SK-N-SH treated with all-trans-retinoic acid at 6 μM for 48 hours (cell line): ENCODE measurements at places on chromosomes 16 and 17.

- no peak for ATAC-seq
These were observed 40.6 kb upstream of the AQP8 start for GRCh38 chr16:25176136-25176535.

- no peak for ATAC-seq
These were observed 226.6 kb downstream of the SPECC1 start for GRCh38 chr17:20235747-20236146.

DNA sequence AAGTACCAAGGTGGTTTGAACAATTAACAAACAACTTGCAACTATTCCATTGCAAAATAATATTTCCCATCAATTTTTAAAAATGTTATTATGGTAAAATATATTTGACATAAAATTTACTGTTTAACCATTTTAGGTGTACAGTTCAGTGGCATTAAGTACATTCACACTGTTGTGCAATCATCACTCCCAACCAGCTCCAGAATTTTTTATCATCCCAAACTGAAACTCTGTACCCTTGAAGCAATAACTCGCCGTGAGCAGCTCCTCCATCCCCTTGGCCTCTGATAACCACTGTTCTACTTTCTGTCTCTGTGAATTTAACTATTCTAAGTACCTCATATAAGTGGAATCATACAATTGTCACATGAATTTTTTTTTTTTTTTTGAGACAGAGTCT, 33.6 kb upstream of the ATF7IP2 start:
- ATAC-seq = no peak

- no peak for ATAC-seq
These were observed 175.2 kb upstream of the SALL1 start for GRCh38 chr16:51326131-51326856.

- no peak for ATAC-seq
These were observed 10.2 kb upstream of the MRC2 start for GRCh38 chr17:62616993-62617893.

- no peak for ATAC-seq
These were observed 173.2 kb upstream of the MYOCD start for GRCh38 chr17:12492450-12492849.

GRCh38 chr16:87806641-87807546, 41.1 kb upstream of the KLHDC4 start:
- peak; percentile 91 for ATAC-seq

DNA sequence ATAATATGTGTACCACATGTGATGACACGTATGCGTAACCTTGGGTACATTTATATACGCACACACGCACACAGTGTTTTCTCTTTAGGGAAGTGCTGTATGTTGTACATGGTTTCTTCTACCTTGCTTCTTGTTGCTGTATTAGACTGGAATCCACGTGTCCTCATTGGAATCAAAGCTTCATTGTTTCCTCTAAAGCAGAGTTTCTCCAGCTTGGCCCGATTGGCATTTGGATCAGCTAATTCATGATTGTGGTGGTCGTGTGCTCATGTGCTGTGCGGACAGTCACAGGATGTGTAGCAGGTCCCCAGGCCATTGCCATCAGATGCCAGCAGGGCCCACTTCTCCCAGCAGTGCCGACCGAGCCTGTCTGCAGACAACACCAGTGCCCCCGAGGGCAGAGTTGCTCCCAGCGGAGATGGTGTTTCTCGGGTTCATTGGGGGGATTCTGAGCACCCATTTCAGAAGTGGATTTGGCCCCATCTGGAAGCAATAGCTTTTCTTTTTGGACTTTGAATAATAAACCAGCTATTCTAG, 148.4 kb downstream of the RPTOR start:
- no peak for ATAC-seq

DNA sequence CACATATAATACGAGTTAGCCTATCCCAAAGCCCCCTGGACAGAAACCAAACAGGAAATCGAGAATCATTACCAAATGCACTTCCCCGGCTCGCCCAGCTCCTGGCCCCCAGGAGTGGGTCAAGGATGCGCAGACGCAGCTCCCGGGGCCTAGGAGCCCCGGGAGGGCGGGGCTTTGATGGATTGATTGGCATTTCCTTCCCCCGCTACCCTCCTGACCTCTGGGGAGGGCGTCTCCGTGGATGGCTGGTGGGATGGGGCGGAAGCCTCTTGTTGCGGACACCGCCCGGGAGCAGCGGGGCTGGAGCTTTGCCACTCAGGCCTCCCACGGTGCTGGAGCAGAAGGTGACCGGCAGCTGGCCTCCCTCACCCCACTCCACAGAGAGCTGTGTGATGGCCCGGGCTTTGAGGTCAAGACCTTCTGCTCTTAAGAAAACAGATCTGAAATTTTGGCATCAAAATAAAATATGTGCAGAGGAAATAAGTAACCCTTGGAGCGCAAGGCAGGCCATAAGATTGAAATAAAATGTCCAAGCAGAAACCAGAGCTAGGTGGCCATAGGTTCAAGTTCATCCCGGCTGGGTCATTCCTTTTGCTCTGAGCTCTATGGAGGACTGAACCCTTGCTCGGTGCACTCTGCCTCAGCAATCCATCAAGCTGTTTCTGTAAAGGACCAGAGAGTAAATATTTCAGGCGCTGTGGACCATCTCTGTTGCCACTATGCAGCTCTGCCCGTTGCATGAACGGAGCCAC, 262.3 kb downstream of the SOX9 start:
- no peak for ATAC-seq
